ENCODE measurements at places on chromosomes 7 and 10.

GRCh38 chr7:35331730-35332678 lies 78.1 kb upstream of the TBX20 start:
- no peak for DNase-seq

DNA sequence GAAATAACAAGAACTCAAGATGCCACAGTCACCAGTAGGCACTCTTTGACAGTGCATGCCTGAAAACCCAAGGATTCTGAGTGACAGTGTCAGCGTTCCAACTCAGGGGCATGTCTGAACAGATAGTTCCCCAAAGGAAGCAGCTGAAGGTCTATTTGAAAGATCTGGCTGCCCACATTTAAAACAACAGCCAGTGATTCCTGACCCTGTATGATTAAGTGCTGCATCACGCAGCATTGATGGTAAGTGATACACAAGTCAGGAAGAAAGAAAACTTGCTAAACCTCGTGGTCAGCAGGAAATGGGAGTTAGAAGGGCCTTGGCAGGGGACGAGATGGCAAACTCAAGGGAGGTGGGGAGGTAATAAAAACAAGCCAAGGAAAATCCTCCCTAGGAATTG lies 1013.1 kb downstream of the TYW1 start:
- no peak for DNase-seq

DNA sequence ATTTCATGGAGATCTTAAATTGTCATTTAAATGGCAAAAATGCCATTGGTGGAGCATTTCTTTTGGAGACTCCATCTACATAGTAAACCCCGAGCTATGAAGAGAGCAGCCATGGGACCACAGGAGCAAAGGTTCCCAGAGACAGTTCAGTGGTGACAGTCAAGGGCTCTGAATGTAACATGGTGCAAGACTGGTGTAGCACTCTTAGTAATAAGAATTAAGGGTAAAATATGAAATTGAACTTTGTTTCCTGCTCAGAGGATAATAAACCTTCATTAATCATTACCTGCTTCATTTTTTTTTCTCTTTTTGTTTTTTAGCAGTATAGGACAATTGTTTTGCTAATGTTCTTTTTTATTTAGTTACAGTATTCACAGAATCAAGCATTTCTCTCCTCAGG lies 717.5 kb upstream of the POM121L12 start:
- DNase-seq = no peak

- DNase-seq = no peak
Observed at GRCh38 chr10:130884456-130884855, 427.1 kb downstream of the TCERG1L start.

DNA sequence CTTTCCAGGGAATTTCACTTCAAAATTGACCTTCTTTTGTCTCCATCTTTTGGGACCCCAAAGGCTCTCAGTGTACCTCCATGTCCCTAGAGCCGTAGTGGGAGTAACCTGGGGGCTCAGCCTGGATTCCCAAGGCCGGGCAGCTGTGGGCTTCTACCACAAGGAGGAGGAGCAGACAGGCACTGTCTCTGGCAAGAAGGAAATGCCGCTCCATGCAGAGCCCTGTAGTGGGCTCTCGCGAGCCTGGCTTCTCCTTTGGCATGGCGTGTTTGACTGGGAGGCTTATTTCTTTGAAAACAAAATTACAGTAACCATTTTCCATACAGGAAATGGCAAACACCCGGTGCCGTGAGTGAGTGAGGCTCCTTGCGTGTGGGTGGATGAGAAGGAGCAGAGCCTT lies 76.8 kb upstream of the FAM180A start:
- DNase-seq = no peak

DNA sequence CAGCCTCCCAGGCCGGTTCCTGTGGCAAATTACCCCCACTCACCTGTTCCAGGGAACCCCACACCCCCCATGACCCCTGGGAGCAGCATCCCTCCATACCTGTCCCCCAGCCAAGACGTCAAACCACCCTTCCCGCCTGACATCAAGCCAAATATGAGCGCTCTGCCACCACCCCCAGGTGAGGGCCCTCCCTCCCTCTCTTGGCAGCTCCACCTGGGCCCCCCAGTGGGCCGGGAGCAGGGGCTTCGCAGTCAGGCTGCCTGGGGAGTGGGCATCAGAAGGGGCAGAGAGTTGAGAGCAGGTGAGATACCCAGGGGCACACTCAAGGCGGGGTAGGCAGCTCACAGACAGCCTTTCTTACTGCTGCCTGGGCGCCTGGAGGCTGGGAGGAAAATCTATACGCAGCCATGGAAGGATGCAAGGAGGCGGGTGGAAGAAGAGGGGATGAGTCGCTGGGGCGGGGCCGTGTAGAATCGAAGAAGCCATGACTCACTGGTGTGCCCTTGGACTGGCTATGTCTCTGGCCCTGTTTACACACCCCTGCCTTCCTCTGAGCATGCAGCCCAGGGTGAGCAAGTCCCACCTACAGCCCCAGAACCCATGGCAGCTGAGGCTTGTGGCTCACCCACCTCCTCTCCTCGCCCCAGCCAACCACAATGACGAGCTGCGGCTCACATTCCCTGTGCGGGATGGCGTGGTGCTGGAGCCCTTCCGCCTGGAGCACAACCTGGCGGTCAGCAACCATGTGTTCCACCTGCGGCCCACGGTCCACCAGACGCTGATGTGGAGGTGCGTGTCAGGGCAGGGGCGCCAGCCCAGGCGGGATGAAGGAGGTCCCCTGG lies 48.6 kb upstream of the PPIF start:
- DNase-seq = peak; percentile 96

- DNase-seq = no peak
Observed at GRCh38 chr10:26296360-26296759, 79.8 kb downstream of the GAD2 start.

- DNase-seq = no peak
Observed at GRCh38 chr10:99583687-99584086, 36.6 kb downstream of the SLC25A28 start.

GRCh38 chr10:75245354-75246250 lies 9.8 kb upstream of the COMTD1 start:
- no peak for DNase-seq

DNA sequence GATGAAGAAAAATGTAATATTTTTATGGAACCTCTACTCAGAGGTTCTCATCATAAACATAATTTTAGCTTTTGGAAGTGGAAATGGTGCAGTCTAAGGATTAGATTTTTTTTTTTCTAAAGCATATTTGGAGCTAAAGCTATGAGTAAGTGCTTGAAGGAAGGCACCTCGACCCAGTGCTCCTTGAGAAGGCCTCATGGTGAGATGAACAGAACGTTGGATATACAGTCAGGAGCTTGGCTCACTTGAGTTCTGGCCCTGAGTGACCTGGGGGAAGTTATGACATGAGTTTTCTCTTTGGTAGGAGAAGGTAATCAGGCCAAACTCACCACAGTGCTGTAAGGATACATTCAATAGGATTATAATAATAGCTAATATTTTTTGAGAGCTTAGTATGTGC lies 163.3 kb downstream of the JCAD start:
- DNase-seq = no peak

DNA sequence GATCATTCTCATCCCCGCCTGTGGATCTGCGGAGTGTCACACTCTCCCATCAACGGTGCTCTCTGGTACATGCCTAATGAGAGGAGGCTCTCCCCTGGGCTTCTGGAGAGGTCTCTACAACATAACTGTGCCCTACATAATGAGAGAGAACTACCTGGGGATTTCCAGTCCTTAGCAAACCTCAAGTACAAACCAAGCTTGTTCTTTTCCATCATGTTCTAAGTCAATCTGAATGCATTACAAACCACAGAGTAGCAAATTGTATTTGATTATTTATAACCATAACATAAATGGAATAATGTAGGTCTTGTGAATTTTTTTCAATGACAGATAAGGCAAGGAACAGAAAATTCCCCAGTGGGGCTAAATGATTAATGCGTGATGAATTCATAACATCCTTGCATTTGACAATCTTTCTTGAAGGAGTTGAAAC lies 412.4 kb upstream of the NRP1 start:
- DNase-seq = no peak

DNA sequence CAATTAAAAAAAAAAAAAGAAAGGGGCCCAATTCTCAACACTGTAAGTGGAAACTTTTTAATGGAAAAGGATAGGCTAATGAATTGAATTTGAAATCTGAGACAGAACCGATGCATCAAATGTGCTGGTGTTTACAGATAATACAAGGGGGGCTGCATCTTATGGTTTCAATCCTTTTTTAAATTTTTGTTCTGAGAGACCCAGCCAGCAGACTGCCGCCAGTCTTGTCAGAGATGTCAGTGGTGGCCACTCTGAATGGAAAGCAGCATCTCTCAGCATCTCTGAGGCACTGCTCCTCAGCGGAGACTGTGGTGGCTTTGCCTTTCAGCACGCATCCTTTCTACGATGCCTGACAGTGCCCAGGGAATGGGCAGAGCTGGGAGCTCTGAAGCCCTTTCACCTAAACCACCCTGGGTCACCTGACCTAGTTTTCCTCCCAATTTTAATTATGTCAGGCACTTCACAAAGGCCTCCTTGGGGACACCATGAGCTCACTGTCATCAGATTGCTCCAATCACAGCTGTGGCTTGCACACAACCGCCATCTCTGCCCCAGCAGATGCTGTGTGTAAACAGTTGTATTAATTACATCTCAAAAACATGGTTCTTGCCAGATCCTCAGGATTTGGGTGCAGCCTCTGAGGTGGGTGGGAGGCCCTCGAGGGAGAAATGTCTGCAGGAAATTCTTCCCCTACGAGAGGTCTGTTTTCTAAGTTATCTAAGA lies 81.2 kb downstream of the EGFR start:
- no peak for DNase-seq

- DNase-seq = no peak
Observed at GRCh38 chr10:108454224-108454623, 1289.7 kb upstream of the SORCS1 start.

DNA sequence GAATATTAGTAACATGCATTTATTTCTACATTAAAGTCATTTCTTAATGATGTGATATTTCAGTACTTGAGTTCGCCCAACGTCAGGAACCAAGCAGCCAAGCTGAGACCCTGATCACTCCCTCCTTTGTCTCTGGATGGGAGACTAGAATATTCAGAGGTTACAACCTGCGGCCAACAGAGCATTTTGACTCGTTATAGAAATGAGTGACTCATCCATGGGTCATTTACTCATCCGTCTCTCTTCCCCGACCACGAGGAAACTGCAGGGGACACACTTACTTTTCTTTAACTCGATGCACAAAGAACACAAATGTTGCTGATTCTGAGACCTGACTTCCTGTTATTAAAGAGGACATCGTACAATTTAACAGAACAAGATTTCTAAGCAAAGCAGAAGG lies 343.3 kb downstream of the FRMD4A start:
- peak; percentile 83 for DNase-seq

DNA sequence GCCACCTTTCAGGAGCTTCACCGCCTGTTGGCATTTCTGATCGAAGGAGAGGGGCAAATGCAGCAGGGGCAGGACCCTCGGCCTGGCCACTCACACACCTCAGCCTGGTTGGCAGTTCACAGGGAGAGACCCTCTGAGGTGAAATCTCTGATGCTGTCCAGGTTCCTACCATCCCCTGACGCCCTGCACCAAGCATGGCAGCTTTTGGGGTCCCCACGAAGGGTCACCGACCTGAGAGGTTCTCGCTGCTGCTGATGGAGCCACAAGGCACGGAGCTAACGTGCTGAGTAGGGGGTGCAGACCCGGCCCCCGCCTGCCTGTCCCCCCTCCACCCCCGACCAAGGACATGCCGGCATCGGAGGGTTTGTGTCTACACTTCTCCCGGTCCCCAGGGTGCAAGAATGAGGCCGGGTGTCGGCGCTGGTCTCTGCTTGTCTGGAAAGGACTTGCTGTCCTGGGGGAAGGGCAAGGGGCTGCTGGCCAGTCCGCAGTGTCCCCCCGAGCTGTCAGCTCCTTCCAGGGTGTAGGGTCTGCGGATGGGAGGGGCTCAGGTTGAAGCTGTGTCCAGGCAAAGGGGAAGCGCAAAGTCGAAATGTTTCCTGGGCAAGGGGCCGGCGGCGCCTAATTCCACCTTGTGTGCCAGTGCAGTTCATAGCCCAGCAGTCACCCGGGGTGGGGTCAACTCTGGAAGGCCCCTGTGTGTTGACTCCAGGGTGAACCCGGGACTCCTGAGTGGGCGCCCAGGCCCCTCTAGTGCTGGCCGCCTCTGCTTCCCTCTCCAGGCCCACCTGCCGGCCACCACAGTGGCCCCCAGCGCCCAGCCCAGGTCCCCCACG lies 132.6 kb downstream of the DNAJB6 start:
- no peak for DNase-seq

DNA sequence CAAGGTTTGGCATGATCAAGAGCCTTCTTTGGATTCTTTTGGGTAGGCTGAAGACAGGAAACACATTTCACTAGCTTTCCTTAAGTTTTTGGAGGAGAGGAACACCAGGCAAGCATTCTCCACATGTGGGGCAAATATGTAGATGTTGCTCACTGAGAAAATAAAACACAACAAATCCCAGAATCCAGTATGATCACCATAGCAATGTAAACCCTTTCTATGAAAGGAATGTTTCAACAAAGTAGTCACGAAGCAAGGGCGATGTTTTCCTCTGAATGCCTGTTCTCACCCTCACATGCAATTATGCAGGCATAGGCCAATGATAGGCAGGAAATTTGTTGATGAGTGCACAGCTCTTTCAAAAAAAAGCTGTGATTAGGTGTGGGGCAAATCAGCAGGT lies 20.5 kb upstream of the CEP41 start:
- no peak for DNase-seq

GRCh38 chr10:97129666-97130065 lies 56.1 kb downstream of the SLIT1 start:
- no peak for DNase-seq

DNA sequence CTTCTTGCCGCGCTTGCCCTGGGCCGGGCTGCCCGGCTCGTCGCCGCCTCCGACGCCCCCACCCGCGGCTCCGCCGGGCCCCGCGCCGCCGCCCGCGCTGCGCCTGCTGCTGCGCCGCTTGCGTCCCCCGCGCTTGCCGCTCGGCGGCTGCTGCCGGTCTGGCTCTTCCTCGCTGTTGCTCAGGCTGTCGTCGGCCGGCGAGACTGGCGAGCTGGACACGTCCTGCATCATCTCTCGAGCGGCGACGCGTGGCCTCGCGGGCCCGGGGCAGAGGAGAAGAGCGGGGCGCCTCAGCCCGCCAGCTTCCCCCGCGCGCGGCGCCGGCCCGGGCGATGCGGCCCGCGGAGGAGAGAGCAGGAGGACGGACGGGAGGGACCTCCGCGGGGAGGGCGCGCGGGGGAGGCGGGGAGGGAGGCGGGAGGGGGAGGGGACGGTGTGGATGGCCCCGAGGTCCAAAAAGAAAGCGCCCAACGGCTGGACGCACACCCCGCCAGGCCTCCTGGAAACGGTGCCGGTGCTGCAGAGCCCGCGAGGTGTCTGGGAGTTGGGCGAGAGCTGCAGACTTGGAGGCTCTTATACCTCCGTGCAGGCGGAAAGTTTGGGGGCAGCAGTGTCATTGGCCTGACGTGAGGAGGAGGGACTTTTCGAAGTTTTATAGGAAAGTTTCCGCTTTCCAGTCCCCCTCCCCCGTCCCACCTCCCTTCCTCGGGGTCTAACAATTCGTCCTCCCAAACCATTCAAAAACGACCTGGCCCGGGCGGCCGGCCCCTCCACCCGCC lies at the start of gene TWIST1:
Gene TWIST1 (minus strand): TSS at position 546 of the 779 bp plus-strand sequence. CDS start 315 bp downstream, at position 231.
- no peak for DNase-seq

- DNase-seq = no peak
Observed at GRCh38 chr7:69438584-69439412, 159.5 kb upstream of the AUTS2 start.

- no peak for DNase-seq
Observed at GRCh38 chr10:70782746-70783680, 2.2 kb downstream of the TBATA start.
